ENCODE measurements at places on chromosomes 5 and 9.

- H3K36me3 ChIP-seq, result peaks cover 7% of the 10 kb centered on the region
- no peak overlapping the region for H3K4me3 ChIP-seq
- no peaks in the 10 kb centered on the region for H3K4me1 ChIP-seq
Measured at GRCh38 chr5:180580681-180581080, 10.6 kb downstream of the SCGB3A1 start.

- no peak overlapping the region for H3K27ac ChIP-seq
- H3K36me3 ChIP-seq, result peaks cover 24% of the 10 kb centered on the region
- H3K4me3 ChIP-seq, result no peak overlapping the region
- H3K27me3 ChIP-seq, result no peaks in the 10 kb centered on the region
- no peaks in the 10 kb centered on the region for H3K4me1 ChIP-seq
Measured at GRCh38 chr5:128154943-128155342, 71.4 kb downstream of the SLC12A2 start.

- no peak overlapping the region for H3K27ac ChIP-seq
- no peak overlapping the region for H3K4me3 ChIP-seq
- H3K36me3 ChIP-seq, result peaks cover 21% of the 10 kb centered on the region
Measured at GRCh38 chr5:62587737-62588136, 9.1 kb downstream of the LRRC70 start.

- H3K4me3 ChIP-seq, result peak overlapping the region; percentile 85
- peaks cover 2% of the 10 kb centered on the region for H3K4me1 ChIP-seq
- H3K36me3 ChIP-seq, result no peaks in the 10 kb centered on the region
- peak; percentile 29 for DNase-seq
- H3K27me3 ChIP-seq, result peaks cover 15% of the 10 kb centered on the region
Measured at GRCh38 chr9:23829580-23830475, 3.8 kb upstream of the ELAVL2 start.

- no peak overlapping the region for H3K27ac ChIP-seq
- H3K4me1 ChIP-seq, result no peaks in the 10 kb centered on the region
- no peak for DNase-seq
- H3K4me3 ChIP-seq, result no peak overlapping the region
- H3K36me3 ChIP-seq, result peaks cover 46% of the 10 kb centered on the region
- no peaks in the 10 kb centered on the region for H3K27me3 ChIP-seq
Measured at GRCh38 chr9:86035827-86036440, 63.4 kb downstream of the GOLM1 start.

Measured in H9 (cell line).